Stimulated activated CD4-positive, alpha-beta T cell treated with anti-CD3 and anti-CD28 coated beads, Interleukin-4, amount 100 ng/mL, for 24 hours (primary cell): ENCODE measurements at places on chromosomes 5 and 9.

GRCh38 chr5:173562451-173562850 is 54.0 kb downstream of the BOD1 start:
- DNase-seq, result no peak

- no peak for DNase-seq
Observed at GRCh38 chr9:130927995-130928900, 10.8 kb downstream of the FIBCD1 start.

DNA sequence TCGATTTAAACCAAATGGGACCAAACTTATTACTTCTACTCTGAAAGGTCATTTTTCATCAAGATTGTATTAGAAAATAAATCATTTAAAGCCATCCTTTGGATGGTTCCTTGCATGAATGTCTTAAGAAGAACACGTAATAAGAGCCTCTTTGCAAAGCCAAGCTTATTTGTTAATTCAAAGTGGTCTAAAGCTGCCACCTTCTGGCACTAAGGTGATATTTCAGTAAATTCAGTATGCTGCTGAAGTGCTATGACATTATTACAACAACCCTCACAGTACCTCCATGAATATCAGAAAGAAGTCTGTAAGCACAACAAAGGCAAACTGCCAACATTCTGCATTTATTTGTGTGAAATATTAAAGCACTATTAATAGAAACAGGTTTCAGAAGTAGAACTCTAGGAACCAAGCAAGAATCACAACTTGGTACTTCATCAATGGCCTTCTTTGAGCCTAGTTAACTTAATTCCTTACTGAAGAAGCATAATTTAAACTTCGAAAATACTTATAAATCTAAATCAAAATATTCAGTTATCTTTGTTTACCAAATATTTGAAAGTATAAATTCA is 53.1 kb upstream of the TYRP1 start:
- no peak for DNase-seq

DNA sequence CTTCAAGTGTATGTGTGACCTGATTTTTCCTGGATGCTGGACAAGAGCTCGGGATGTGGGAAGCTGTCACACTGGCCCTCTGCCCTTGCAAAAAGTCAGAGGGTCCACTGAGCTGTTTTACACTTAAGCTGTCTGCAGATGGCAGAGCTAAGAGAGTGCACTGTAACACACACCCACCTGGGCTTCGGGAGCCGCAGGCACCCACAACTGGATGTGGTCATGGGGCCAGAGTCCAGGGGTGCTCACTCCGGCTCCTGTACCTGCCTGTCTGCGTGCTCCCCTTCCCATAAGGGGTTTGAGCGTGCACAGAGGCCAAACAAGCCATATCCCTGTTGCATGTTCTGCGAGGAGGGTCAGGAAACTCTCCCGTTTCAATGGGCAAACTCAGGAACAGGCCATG is 82.5 kb downstream of the LRRC70 start:
- no peak for DNase-seq

GRCh38 chr9:108273988-108274387 is 581.8 kb downstream of the ACTL7B start:
- no peak for DNase-seq

- DNase-seq, result no peak
Observed at GRCh38 chr9:4686112-4686511, 6.7 kb downstream of the CDC37L1 start.

DNA sequence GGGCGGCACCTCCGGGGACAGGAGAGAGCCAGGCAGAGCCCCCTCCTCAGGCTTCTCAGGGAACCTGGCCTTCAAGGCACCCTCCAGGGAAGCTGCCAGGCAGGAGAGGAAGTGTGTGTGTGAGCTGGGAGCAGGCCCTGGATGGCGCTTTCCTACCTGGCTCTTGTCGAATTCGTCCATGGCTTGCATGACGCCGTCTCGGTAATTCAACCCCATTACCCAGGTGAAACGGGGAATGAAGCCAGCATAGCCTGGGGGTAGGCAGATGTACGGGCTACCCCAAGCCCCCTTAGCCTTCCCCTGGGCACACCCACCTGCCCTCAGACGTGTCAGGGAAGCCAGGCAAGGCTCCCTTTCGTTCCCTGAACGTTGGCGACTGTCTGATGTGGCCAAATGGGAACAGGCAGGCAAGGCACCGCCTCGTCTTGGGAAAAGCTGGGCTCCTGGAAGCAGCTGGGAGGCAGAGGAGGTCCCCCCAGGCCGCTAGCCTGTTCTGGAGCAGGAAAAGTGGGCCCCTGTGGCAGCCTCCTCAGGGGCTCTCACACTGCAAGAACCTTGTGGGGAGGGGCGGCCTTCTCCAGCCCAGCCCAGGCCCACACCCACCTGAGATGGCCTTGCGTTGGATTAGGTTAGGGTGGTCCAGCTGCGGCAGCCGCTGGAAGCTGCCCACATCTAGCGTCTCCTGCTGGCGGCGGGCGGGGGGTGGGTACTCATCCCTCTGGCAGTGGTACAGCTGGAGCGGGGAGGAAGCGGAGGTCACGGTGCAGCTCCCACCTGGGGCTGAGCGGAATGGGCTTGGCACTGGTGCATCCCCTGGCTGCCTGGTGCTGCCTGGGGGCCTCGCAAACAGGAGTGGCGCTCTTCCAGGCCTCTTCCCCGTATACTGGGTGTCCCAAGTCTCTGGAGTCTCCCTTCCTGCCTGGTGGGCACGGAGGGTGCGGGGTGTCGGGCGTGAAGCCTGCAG is 3.7 kb downstream of the TUBB4B start:
- no peak for DNase-seq

- no peak for DNase-seq
Observed at GRCh38 chr9:107274096-107274495, 9.0 kb upstream of the RAD23B start.

DNA sequence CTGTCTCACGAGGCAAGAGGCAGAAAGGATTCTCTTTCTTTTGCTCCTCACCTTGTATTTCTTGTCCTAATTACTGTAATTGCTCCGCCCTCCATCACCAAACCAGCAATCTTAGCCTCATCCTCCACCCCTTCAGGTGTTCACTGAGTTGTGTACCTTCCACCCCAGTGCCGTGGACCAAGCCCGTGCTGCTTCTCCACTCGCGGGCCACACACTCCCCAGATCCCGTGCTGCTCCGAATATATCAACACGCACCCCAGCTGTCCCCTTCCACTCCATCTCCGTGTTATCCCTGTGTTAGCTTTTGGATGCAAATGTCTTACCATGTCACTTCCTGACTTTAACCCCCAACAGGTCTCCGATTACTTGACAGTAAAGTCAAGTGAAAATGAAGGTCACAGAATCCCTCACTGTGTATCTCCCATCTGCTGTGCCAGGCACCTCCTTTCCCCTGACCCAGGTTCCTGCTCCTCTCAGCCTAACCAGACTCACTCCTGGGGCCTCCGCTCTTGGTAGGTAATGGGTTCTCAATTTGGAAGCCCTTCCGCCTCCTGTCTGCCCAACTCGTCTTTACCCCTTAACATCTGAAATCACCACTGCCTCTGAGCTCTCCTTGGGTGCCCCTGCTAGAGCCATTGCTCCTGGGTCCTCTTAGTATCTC is 320.2 kb downstream of the MED10 start:
- DNase-seq, result no peak

GRCh38 chr5:179621551-179622214 is 1.8 kb downstream of the HNRNPH1 start:
- no peak for DNase-seq

DNA sequence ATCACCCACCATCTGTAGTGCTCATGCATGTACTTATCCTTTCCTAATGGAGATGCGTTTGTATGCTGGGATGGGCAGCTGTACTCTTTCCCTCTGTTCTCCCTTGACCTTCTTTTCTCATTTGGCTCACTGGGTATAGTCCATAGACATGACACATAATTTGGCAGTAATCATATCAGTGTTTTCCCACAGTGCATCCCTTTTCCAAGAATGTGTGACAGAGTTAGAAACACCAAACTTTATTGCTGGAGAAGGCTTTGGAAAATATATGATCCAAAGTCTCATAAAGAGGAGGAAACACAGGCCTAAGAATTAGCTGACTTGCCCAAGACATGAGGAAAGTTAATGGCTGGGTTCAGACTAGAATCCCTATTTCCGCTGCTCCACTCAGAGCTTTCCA is 1233.4 kb upstream of the DMAC1 start:
- no peak for DNase-seq

DNA sequence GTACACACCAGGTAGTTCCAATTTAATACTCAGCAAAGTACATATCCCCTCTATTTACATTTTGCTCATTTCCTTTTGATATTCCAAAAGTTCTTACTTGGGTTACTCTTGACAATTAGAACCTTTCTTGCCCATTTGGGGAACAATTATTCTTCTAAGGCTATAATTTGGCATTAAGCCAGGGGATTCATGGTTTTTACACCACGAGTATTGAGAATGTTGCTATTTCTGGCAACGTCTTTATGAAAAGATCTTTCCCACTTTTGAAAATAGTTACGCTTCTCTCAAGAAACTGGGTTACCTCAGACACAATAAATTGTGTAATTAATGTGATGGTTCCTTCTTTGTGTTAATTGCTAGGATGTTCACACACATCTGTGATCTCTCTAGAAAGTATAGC is 11.5 kb upstream of the CAAP1 start:
- no peak for DNase-seq

- DNase-seq, result no peak
Observed at GRCh38 chr5:117039035-117039434, 464.4 kb upstream of the SEMA6A start.
